OCI-LY7 (cell line): ENCODE measurements at places on chromosomes 1 and 21.

DNA sequence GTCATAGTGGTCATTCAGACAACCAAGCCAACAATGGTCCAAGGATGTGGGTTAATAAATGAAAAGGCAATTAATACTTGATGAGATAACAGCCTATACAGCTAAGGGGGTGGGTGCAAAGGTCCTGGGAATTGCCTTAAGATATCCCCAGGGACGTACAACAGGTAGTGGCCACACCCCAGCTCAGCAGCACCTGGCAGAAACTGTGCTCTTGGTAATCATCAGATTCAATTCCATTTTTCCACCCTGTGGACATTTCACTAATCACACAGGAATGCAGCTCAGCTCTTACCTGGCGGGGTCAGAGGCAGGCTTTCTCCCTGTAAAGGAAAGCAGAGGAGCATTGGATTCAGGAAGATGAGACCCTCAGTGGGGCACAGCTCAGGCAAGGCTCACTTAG, 32.9 kb downstream of the FCRL5 start:
- no peak for DNase-seq

DNA sequence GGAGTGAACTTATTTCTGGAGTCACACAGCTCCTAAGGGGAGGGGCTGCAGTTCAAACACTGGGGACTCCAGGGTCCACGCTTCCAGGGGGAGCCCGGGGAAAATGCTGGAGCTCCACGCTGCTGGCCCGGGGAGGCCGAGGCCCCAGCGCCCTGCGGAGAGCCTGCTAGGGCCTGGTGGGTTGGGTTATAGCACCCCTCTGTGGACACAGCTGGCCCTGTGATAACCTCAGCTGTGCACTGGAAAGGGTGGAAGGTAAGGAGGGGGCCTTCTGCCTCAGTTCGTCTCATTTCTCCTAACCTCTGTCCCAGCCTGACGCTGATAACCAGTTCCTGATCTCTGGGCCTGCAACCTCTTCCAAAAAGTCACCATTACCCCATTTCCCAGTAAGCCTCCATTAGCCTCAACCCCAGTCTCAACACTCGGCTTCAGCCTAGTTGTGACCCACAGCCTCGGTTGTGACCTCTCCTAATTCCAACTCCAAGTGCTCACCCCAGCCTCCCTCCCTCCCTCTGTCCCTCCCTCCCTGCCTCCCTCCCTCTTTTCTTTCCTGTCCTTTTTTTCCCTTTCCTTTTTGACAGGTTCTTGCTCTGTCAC, 7.1 kb downstream of the NBL1 start:
- DNase-seq, result peak; percentile 48

GRCh38 chr1:3673381-3674099, 21.2 kb downstream of the TP73 start:
- DNase-seq, result peak; percentile 25

DNA sequence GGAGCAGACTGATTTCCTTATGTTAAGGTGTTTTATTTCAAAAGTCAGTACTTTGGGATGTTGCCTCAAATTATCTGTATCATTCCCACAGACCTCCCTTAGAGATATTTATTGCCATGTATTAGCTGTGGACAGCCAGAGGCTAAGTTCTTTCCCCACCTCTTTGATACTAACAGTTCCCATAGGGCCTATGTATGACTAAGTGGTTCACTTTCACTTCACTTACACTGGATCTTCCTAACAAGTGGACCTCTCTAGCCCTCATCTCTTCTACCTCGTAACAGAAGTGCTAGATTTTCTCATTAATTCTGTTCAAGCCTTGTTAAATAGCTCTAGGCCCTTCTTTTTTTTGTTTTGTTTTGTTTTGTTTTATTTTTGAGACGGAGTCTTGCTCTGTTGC, 6.2 kb downstream of the TRAF5 start:
- peak; percentile 13 for DNase-seq

GRCh38 chr1:22447621-22448111, 4.0 kb upstream of the ZBTB40 start:
- DNase-seq, result no peak

DNA sequence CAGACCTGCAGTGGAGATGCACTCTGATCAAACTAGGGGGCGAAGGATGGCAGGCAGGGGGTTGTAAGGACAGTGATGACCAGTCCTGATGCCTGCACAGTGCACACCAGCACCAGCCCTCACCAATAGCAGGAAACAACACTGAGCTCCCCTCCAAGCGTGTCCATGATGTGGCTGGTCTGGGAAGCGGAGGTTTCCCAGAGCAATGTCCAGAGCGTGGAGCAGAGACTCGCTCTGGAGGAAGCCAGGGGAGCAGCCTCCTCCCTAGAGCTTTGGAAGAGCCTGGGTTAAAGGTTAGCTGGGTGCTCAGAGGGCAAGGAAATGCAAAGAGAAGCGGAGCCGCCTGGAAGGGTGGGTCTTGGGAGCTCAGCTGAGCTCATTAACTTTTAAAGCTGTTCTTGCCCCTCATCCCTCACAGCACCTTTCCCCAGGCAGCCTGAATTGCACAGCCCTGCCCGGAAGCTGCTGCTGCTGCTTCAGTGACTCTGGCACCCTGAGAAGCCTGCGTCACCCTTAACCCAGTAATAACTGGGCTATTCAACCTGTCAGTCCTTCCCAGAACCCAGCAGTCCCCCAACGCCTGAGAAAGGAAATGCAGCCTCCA, 162.2 kb upstream of the RAB4A start:
- DNase-seq, result peak; percentile 62

GRCh38 chr1:47418681-47419325, 2.7 kb downstream of the FOXE3 start:
- DNase-seq, result no peak

GRCh38 chr1:47996406-47997226, 569 bp downstream of the TRABD2B start:
- no peak for DNase-seq

DNA sequence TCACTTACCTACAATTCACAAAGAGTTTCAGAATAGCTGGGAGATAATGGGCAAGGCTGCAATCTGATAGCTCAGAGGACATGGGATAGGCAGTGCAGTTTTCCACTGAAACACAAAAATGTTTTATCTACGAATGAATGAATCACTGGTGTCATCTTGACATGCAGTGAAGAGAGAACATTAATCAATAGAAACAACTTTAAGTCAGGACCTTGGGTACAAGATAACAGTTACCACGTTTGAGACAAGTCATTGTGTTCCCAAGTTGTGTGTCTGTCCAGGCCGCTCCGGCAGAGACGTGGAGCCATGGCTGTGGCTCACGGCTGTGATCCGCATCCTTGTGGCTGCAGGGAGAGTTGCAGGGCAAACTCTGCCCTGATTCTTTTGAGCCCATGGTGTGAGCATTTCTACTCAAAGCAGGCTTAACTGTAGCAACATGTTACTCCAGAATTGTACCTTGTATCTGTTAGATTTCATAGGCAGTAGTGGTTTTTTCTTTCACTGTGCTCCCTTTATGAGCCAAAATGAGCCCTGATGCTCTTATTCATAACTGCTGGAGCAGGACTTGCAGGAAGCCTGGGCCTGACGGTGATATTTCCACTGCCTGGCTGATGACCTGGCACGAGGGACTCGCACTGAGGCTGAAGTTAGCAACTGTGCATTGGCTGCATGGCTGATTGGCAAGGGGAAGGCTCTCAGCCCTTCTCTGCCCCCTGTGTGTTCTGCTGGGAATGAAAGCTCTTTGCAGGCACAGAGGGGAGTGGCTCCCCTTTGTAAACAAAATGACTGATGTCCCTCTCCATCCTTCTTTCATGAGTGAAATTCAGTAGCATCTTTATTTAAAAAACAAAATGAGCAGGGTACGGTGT, 465.2 kb downstream of the AJAP1 start:
- no peak for DNase-seq

DNA sequence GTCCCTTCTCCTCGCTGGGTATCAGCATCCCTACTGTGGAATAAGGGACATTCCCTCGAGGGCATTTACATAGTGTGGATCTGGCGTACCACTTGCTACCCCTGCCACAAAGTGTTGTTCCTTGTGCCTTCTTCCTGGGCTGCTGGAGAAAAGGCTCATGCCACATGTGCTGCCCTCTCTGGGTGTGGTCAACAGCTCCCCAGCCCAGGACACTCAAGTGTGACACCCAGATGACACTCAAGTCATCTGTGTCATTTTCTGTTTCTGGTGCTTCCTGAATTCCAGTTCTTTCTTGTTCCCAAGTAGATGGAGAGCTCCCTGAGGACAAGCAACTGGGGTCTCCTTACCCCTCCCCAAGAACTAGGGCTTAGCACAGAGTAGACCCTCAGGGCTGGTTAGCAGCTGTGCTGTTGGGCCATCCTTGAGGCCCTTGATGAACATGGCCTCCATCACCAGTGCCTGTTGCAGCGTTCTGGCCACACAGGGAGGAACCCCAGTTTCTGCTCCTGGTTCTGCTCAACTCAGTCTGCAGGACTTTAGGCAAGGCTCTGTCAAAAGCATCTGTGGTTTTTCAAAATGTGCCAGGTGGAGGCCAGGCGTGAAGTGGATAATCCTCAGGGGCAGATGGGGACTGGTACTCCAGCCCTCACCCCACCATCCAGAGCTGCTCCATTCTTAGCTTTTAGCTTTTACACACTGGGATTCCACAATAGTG, 49.0 kb upstream of the CLIC4 start:
- DNase-seq, result no peak

- no peak for DNase-seq
These were observed 155.9 kb upstream of the L1TD1 start for GRCh38 chr1:62038594-62039284.

GRCh38 chr1:207017615-207018559, 14.7 kb downstream of the C1orf116 start:
- no peak for DNase-seq

DNA sequence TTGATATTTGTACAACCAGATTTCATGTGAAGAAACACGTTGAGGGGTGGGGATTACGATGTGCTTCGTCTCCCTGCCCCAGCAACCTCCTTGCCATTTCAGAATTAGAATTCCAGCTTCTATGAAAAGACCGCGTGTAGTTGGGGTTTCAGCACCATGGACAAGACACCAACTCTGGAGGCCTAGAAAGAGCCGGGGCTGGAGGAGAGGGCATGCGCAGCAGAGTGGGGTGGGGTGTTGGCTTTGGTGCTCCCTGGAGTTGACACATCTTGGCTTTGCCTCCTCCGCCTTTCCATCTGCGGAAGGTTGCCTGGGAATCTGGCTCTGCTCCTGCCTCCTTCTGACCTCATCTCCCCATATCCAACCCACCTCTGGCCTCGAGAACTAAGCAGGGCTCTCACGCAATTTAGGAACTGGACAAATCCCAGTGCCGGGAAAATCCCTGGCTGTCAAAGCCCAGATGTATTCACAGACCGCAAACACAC, 11.8 kb downstream of the HTR6 start:
- DNase-seq, result no peak

- DNase-seq, result no peak
These were observed 24.8 kb upstream of the MYOCOS start for GRCh38 chr1:171597203-171597602.

DNA sequence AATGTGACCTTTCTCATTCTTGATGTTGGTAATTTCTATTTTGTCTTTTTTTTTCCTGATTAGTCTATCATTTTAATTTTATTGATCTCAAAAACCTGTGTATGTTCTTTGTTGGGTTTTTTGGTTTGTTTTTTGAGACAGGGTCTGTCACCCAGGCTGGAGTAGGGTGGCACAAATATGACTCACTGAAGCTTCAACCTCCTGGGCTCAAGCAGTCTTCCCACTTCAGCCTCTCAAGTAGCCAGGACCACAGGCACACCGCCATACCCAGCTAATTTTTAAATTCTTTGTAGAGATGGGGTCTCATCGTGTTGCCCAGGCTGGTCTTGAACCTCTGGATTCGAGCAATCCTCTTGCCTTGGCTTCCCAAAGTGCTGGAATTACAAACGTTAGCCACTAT, 145.2 kb downstream of the PIK3R3 start:
- DNase-seq, result no peak

- DNase-seq, result no peak
These were observed 7.6 kb upstream of the SLAMF9 start for GRCh38 chr1:159961636-159962035.

GRCh38 chr1:42385283-42385682, 4.7 kb downstream of the RIMKLA start:
- DNase-seq, result no peak

- no peak for DNase-seq
These were observed 124.3 kb downstream of the ETS2 start for GRCh38 chr21:38930066-38930465.
